ENCODE measurements at places on chromosomes 7 and 10.

DNA sequence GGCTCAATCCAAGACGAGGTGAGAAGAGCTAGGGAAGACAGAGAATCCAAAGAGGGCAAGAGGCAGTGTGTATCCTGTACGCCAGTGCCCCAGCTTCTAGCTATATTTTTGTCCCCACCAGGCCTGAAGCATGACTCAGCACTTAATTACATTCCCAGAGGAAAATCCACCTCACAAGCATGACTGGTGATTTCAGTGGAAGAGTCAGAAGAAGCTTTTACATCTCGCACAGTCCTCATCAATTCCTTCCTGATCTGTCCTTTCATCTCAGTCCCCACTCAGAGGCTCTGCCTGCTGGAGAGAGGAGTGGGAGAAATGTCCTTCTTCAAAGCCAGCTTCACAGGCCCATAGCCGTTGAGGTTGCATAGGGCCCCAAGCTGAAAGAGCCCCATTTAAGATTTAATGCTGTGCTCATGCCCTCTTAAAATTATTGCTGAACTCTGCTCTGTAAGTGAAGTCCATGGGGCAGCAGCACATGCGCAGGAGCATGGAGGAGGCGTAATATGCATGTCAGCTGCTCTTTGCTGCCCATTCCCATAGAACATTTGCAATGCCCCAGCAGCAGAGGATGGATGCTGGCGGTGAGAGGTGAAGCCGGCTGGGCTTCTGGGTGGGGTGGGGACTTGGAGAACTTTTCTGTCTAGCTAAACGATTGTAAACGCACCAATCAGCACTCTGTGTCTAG lies 39.0 kb upstream of the AOAH start:
- no peak for DNase-seq
- no peaks in the 10 kb centered on the region for H3K36me3 ChIP-seq
- H3K27ac ChIP-seq = no peak overlapping the region
- no peak overlapping the region for H3K4me3 ChIP-seq
- H3K4me1 ChIP-seq = peaks cover 23% of the 10 kb centered on the region

- H3K4me3 ChIP-seq = no peak overlapping the region
- no peak overlapping the region for H3K27ac ChIP-seq
- H3K36me3 ChIP-seq = peaks cover 31% of the 10 kb centered on the region
- peaks cover 3% of the 10 kb centered on the region for H3K4me1 ChIP-seq
- DNase-seq = no peak
- no peaks in the 10 kb centered on the region for H3K27me3 ChIP-seq
Measured at GRCh38 chr7:11026452-11027359, 53.0 kb downstream of the PHF14 start.

DNA sequence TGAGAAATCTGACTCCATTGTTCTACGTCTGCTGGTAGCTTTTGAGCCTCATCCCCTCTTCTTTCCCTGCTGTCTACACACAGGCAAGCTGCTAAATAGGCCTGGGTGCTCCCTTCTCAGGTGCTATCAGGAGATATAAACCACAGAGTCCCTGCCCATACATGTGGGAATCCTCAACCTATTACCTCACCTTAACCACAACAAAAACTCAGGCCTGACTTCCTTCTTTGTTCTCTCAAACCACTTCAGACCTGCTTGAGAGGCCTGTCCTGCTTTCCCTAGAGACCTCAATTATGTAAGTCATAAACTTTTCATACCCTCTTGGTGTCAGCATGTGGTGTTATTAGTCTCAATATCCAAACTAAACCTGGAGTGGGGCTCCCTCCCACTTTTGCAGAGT lies 75.0 kb upstream of the MAGI2 start:
- H3K4me1 ChIP-seq = no peaks in the 10 kb centered on the region
- DNase-seq = no peak
- H3K36me3 ChIP-seq = no peaks in the 10 kb centered on the region
- H3K4me3 ChIP-seq = no peak overlapping the region

GRCh38 chr10:78715435-78715834 lies 353.3 kb upstream of the ZMIZ1 start:
- no peak for DNase-seq
- no peak overlapping the region for H3K27ac ChIP-seq
- no peaks in the 10 kb centered on the region for H3K4me1 ChIP-seq
- H3K4me3 ChIP-seq = no peak overlapping the region
- no peaks in the 10 kb centered on the region for H3K36me3 ChIP-seq
- no peaks in the 10 kb centered on the region for H3K27me3 ChIP-seq

- H3K4me3 ChIP-seq = no peak overlapping the region
- no peak for DNase-seq
- peaks cover 2% of the 10 kb centered on the region for H3K27me3 ChIP-seq
- H3K36me3 ChIP-seq = no peaks in the 10 kb centered on the region
- no peaks in the 10 kb centered on the region for H3K4me1 ChIP-seq
- no peak overlapping the region for H3K27ac ChIP-seq
Measured at GRCh38 chr10:34858003-34858402, 42.9 kb upstream of the PARD3 start.

DNA sequence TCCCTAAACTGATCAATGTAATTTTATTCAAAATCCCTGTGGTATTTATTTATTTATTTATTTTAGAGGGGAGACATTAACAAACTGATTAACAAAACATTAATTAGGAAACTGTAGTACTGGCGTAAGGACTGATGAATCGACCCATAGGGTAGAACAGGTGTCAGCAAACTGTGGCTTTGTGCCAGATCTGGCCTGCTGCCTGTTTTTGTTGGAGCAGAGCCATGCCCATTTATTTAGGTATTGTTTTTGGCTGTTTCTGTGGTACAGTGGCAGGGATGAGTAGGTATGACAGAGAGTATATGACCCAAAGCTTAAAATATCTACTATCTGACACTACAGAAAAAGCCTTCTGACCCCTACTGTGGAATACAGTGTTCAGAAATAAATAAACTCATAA lies 332.5 kb upstream of the ETV1 start:
- H3K27ac ChIP-seq = no peak overlapping the region
- no peaks in the 10 kb centered on the region for H3K36me3 ChIP-seq
- H3K4me3 ChIP-seq = no peak overlapping the region
- no peak for DNase-seq
- H3K4me1 ChIP-seq = no peaks in the 10 kb centered on the region

GRCh38 chr7:53607961-53608360 lies 572.5 kb downstream of the POM121L12 start:
- no peaks in the 10 kb centered on the region for H3K36me3 ChIP-seq
- no peak for DNase-seq
- H3K27me3 ChIP-seq = no peaks in the 10 kb centered on the region
- no peak overlapping the region for H3K4me3 ChIP-seq

DNA sequence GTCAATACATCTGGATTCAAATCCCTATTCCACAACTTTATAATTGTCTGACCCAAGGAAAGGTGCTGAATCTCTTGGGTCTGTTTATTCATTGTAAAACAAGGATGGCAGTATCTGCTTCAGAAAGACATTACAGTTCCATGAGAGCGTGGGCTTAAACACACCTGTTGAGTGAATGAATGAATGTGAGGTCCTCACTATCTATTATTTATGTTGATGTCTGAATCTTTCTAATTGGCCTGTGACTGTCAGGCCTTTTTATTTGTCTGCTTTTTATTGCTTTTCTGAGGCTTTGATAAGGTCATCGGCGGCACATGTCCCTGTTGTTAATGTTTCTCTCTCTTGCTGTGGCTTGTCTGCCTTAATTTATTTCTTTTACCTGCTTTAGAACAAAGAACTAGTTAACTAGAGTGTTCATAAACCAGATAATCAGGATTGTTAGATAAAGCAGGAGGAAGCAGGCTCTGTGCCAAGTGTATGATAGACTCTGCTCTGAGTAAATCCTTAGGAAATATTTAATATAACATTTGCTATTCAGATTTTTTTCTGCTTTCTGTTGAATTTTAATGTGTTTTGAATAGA lies 42.3 kb upstream of the CYCS start:
- H3K27me3 ChIP-seq = peaks cover 2% of the 10 kb centered on the region
- DNase-seq = no peak
- H3K27ac ChIP-seq = no peak overlapping the region
- no peaks in the 10 kb centered on the region for H3K36me3 ChIP-seq

GRCh38 chr7:26171601-26172000 lies 19.6 kb downstream of the NFE2L3 start:
- H3K36me3 ChIP-seq = peaks cover 60% of the 10 kb centered on the region
- no peaks in the 10 kb centered on the region for H3K27me3 ChIP-seq
- DNase-seq = no peak

DNA sequence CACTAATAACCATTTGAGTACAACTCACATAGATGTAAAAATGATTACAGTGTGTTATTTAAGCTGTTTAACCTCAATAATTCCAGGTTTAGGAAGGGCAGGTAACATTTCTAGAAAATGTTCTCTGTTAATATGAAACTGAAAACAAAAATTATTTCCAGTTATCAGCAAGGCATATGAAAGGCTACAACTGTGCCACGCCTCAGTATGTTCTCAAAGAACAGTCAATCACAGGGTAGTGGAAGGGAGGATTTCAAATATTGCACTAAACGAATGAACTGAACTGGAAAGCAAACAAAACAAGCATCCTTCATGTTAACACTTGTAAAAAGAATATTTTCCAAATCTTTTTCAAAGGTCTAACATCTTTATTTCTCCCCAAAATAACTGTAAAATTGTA lies 31.3 kb downstream of the ARHGAP19 start:
- peaks cover 50% of the 10 kb centered on the region for H3K36me3 ChIP-seq
- no peaks in the 10 kb centered on the region for H3K4me1 ChIP-seq
- no peak for DNase-seq
- H3K27ac ChIP-seq = no peak overlapping the region
- H3K4me3 ChIP-seq = no peak overlapping the region

DNA sequence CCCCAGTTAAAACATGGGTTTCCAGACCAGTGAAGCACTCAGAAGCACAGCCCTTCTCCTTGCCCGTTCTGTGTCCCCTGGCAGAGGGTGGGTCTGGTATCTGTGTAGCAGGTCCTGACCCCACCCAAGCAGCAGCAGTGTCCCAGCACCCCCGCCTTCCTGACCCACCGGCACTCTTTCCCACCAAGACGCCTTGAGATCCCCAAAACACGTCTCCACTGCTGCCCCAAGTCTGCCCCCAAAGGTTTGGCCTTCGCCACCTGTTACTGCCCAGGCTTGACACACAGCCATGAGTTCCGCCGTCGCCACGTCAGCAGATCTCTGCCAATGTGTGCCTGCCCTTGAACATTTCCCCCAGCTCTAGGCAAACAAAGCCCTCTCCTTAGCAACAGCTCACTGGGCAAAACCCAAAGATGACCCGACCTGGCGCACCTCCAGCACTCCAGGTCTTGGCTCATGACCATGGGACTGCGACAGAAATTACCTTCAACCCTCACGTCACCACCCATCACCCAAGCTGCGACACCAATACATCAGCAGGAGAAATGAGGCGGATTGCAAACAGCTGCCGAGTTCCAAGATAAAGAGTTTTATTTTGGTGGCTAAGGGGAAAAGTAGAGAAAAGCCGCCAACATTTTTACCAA lies 75.6 kb downstream of the CTBP2 start:
- no peaks in the 10 kb centered on the region for H3K27me3 ChIP-seq
- H3K4me1 ChIP-seq = no peaks in the 10 kb centered on the region
- H3K36me3 ChIP-seq = no peaks in the 10 kb centered on the region
- H3K27ac ChIP-seq = no peak overlapping the region
- DNase-seq = no peak

GRCh38 chr10:110137142-110137545 lies 70.3 kb upstream of the MXI1 start:
- H3K4me1 ChIP-seq = peaks cover 31% of the 10 kb centered on the region
- no peaks in the 10 kb centered on the region for H3K27me3 ChIP-seq
- no peak overlapping the region for H3K27ac ChIP-seq
- H3K36me3 ChIP-seq = peaks cover 14% of the 10 kb centered on the region
- no peak overlapping the region for H3K4me3 ChIP-seq

DNA sequence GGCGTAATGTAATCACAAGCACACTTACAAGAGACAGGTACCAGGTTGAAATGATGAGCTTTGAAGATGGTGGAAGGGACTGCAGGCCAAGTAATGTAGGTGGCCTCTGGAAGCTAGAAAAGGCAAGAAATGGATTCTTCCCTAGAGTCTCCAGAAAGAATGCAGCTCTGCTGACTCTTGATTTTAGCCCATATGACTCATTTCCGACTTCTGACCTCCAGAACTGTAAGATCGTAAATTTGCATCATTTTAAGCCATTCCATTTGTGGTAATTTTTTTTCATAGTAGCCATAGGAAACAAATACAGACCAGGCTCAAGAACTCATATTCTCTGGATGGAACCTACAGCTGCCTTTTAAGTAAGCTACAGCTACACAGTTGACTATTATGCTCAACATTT lies 315.5 kb downstream of the MAGI2 start:
- H3K27me3 ChIP-seq = no peaks in the 10 kb centered on the region
- H3K27ac ChIP-seq = no peak overlapping the region
- DNase-seq = no peak
- no peak overlapping the region for H3K4me3 ChIP-seq
- H3K36me3 ChIP-seq = no peaks in the 10 kb centered on the region

DNA sequence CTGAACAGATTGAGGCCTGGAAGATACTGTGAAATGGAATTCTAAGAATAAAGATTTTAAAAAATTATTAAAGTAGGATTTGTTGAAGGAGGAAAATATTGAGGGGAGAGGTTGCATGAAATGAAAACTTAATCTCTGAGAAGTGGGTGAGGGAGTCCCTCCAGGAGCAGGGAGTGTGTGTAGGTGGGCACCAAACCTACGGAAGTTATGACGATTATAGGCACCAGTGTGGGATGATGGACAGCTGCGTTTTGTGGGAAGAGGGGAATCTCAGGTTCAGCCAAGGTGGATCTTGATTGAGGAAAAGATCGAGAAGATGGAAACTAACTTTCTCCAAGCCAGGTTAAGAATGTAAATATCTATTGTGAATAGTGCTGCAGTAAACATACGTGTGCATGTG lies 246.4 kb downstream of the CCDC3 start:
- no peaks in the 10 kb centered on the region for H3K36me3 ChIP-seq
- no peaks in the 10 kb centered on the region for H3K4me1 ChIP-seq
- no peak overlapping the region for H3K27ac ChIP-seq
- H3K27me3 ChIP-seq = no peaks in the 10 kb centered on the region

DNA sequence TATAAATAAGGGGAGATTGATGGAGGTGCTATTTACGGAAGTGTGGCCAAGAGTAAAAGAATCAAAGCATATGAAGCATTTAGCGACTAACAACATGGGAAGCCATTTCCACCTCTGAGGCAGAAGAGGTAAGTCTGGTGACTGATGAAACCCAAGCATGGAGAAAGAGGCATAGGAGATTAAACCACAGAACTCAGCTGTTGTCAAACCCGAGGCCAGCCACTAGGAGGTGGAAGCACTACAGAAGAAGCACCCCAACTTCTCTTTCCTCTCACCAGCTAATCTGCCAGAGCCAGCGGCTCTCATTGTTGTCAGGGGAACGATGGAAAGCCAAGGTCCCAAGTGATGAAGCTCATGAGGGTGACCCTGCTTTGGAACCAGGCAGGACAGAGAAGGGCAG lies 19.6 kb upstream of the CNTNAP2 start:
- DNase-seq = no peak
- H3K27ac ChIP-seq = no peak overlapping the region
- H3K4me1 ChIP-seq = no peaks in the 10 kb centered on the region
- no peaks in the 10 kb centered on the region for H3K36me3 ChIP-seq
- H3K27me3 ChIP-seq = no peaks in the 10 kb centered on the region
- H3K4me3 ChIP-seq = no peak overlapping the region

GRCh38 chr7:140197218-140197890 lies 20.6 kb upstream of the KDM7A start:
- no peak overlapping the region for H3K27ac ChIP-seq
- H3K4me1 ChIP-seq = peaks cover 7% of the 10 kb centered on the region
- no peak for DNase-seq
- peaks cover 3% of the 10 kb centered on the region for H3K36me3 ChIP-seq
- H3K4me3 ChIP-seq = no peak overlapping the region
